ENCODE measurements at places on chromosomes 5 and 9. TPM values are rescaled to one million over a fixed set of nuclear protein-coding genes. Genes with fewer than 3 reads are reported as not detected.

- no peak for DNase-seq
Measured at GRCh38 chr5:158537366-158537765, 562.4 kb downstream of the EBF1 start.

GRCh38 chr5:96785326-96786109 lies 22.2 kb downstream of the ERAP1 start:
- no peak for DNase-seq

DNA sequence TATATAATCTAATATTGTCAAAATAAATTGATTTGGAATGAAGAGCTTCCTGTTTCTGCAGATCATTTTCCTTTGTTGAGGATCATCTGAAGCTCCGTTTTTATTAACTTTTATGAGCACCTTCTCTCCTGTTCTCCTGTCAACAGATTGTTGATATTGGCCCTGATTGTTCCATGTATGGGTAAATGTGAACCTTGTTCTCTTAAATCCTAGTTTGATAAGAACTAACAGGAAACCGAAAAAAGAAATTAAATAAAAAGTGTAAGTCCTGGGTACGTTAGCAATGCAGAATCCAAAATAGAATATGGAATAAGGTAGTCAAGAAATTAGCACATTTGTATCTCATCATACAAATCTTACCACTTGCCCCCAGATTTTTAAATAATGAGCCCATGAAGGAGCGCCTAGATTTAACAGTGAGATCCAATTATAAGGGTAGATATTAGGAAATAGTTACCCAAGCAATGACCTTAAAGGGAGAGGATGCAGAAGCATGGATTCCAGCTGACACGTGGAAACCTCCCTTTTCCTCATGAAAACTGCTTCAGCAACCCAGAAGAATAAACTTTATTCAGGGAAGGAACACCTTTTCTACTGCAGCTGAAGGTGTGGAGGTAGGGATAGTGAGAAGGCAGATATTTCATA lies 80.8 kb upstream of the PIK3R1 start:
- DNase-seq = no peak

DNA sequence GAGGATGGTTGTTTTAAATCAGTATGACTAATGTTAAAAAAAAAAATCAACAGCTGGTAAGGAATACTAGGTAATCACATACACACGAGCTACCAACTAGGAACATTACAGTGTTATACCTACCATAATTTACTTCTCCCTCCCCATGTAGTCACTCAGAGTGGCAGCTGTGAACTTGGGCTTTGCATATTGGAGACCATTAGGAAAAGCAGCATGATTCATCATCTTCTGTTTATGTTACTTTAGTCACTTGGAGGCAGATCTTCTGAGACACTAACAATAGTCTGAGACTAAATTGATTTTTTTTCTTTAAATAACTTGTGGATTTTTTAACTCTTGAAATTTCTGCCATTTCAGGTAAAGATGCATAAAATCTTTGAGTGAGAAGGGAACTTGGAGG lies 141.5 kb upstream of the NR4A3 start:
- no peak for DNase-seq

DNA sequence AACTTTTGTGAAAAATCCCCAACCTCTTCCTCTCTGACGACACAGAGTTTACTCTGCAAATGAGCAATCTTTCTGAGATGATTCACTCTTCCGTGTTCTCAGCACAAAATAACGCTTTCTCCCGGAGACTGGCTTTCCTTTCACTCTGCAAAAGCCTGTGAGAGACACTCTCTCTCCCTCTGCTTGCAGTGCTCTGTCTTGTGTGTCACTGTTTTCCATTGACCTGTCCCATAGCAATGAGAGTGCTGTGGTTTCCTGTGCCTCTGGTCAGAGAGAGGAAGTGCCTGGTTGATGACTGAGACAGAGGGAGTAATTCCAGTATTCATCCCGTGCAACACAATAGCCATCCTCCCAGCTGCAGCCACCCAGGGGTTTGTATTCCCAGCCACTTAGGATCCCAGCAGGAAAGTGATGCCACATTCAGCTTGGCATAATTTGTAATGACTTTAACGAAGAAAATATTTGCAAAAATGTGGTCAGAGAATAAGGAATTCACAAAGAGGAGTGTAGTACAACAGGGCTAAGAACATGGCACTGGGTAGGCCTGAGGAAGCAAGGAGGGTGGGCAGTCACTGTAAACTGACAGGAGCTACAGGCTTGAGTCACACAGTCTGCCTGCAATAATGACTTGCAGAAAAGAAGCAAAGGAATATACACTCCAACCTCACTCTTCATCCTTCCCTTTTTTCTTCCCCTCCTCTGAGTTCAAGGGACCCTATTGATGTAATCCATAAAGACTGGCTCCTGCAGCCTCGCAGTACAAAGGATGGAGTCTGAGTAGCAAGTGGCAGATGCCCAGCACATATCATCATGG lies 463.5 kb upstream of the RGMB start:
- no peak for DNase-seq

- no peak for DNase-seq
Measured at GRCh38 chr5:172189693-172190296, 1.8 kb upstream of the STK10 start.

- no peak for DNase-seq
Measured at GRCh38 chr9:121736934-121737462, 85.6 kb downstream of the DAB2IP start.

- no peak for DNase-seq
Measured at GRCh38 chr9:120755810-120756434, 37.3 kb downstream of the FBXW2 start.

The CTSV gene
- 0.27 TPM for total RNA-seq

The PCDHA12 gene
- 0.68 TPM for total RNA-seq
